ENCODE measurements at places on chromosomes 5 and 9.

GRCh38 chr5:164561933-164562872 is 1056.8 kb downstream of the MAT2B start:
- DNase-seq = no peak

GRCh38 chr9:133854765-133855164 is 116.6 kb upstream of the SARDH start:
- DNase-seq = no peak

- DNase-seq = no peak
Measured at GRCh38 chr5:143435210-143435657, 31.7 kb upstream of the NR3C1 start.

DNA sequence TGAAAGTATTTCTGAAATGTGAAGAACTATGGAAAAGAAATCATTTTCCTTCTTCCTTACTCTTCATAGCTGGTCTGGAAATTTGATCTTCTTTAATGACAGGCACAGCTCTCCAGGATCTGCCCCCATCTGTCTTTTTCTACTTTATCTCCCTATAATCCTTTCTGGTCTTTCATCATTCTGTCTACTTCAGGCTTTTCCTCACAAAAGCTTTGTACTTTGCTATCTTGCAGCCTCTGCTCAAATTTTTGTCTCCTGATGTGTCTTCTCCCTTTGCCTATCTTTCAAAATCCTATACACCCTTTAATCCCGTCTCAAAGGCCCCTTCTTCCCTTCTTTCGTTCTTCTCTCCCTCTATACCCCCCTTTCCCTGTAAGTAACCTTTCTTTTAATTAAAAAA is 114.9 kb upstream of the ATP10B start:
- no peak for DNase-seq

Data from NCI-H2029 treated with DMSO at 0.1 percent for 48 hours (cell line).